Mucosa of gallbladder (tissue), 1 donor: ENCODE measurements at places on chromosomes 1 and 21.
A peak's percentile ranks its signal among the peaks of the same experiment; 100 is the strongest.

- DNase-seq = no peak
Observed at GRCh38 chr1:163471779-163472650, 150.3 kb downstream of the NUF2 start.

DNA sequence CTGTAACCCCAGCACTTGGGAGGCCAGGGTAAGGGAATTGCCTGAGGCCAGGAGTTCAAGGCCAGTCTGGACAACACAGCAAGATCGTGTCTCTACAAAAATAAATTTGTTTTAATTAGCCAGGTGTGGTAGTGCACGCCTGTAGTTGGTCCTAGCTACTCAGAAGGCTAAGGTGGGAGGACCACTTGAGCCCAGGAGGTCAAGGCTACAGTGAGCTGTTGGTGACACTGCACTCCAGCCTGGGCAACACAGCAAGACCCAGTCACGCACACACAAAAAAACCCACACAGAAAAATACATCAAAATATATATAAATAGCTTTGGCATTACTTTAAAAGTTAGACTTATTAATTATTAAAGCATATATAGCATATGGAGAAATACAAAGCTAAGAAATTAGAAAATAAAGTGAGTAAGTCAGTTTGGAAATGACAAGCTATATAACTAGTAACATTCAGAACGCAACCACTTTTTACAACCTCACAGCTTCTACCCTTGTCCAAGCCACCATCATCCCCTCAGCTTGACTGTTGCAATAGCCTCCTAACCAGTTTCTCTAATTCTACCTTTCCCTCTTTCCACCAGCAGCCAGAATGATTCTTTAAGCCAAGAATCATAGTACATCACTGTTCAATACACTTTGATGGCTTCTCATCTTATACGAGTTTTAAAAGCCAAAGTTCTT is 14.5 kb downstream of the PIK3R3 start:
- no peak for DNase-seq

- DNase-seq = no peak
Observed at GRCh38 chr1:3698660-3699408, 46.5 kb downstream of the TP73 start.

- no peak for DNase-seq
Observed at GRCh38 chr1:25477448-25478034, 46.8 kb downstream of the MACO1 start.

DNA sequence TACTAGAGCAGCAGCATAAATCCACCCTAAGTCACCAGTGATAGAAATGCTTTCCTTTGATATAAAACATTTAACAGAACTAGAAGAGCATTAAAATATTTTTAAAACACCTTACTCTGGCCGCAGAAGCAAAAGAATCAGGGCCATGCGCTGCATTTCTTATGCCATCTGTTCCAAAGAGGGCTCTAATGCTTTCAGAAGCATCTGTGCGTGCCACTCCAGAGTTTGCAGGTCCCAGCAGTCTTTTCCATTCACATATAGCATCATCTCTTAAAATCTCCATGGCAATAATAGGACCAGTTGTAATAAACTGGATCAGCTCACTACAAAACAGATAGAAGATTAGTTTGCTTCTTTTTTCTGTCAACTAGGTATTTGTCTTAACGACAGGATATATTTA is 69.2 kb downstream of the NME7 start:
- no peak for DNase-seq

DNA sequence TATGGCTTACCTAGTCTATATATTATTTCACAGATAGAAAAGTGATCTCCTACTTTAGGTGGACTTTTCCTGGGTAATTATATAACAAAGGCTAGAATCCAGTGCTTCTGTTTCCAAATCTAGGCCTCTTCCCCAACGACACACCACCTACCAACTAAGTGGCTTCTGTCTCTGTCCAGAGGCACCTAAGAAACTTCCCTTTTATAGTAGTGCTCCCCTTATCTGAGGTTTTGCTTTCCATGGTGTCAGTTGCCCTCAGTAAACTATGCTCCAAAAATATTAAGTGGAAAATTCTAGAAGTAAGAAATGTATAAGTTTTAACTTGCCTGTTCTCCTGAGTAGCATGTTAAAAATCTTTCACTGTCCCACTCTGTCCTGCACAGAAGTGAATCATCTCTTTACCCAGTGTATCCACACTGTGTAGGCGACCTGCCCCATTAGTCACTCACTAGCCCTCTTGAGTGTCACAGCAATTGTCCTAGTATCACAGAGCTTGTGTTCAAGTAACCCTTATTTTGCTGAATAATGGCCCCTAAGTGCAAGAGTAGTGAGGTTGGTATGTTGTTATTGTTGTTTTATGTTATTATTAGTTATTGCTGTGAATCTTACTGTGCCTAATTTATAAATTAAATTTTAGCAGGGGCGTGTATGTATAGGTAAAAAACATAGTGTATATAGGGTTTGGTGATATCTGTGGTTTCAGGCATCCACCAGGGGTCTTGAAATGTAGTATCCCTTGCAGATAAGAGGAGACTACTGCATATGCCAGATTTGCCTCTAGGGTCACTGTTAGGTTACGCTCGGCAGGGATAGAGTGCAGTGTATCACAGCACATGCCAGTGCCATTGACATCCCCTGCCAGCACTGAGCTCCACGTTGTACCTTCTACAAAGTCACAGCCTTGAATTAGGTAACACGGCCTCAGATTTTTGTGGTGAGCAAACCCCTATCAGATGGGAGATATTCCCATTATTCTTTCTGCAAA is 14.7 kb upstream of the CD53 start:
- no peak for DNase-seq

DNA sequence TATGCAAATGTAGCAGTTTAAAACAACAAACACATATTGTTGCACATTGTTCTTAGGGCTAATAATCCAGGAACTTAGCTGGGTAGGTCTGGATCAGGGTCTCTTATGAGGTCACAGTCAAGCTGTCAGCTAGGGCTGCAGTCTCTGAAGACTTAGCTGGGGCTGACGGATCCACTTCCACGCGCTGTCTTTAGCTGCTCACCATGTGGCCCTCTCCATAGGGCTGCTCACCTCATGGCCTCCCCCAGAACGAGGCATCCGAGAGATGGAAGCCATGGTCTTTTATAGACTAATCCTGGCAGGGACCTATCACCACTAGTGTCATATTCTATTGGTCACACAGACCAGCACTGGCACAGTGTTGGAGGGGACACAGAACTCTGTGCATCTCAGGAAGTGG is 8.7 kb upstream of the OXCT2 start:
- no peak for DNase-seq

- no peak for DNase-seq
Observed at GRCh38 chr1:185033686-185034085, 11.7 kb upstream of the RNF2 start.

DNA sequence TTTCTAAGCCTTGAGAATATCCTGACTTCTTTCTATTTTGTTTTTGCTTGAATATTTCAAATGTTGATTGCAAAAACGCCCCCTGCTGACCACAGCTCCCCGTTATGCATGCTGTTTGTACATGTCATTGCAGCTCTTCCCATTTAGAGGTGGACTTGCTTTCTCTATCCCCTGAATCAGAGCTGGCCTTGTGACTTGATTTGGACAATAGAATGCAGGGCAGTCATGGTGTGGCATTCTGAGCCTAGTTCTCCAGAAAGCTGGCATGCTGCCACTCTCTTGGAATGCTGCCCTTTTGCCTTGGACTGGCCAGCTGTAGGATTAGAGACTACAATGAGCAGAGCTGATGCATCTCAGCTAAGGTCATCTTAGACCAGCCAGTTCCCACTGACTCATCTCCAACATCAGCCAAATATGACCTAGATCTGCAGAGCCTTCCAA is 1561.5 kb downstream of the MRPL39 start:
- peak; percentile 46 for DNase-seq

DNA sequence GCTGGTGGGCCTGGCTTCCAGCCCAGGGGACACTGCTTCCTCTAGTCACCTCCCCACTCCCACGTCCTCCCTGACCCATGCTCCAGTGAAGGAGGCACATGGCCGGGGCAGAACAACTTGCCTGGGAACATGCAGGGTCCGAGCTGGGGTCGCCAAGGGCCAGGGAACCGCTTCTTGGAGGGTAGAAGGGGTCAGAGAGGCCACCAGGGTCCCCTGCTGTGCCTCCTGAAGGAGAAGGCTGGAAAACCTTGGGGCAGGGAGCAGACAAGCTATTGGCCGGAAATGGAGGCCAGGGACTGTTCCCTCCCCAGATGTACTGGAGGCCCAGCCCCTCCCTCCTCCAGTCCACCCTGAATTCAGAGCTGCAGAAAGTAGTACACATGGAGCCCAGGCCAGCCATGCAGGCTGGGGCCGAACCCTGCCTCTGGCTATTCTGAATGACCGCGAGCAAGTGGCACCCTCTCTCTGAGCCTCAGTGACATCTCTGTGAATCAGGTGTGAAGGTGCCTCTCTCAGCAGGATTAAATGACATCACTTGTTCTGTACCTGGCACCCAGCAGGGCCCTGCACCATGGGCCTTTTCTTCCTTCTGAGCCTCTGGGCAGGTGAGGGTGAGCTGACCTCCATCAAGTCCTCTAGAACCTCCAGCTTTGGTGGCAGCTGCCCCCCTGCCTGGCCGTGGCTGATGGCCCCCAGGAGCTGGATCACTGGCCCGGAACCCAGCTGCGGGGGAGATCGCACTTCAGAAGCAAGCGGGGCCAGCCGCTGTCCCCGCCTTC is 15.7 kb downstream of the SPOCD1 start:
- no peak for DNase-seq

DNA sequence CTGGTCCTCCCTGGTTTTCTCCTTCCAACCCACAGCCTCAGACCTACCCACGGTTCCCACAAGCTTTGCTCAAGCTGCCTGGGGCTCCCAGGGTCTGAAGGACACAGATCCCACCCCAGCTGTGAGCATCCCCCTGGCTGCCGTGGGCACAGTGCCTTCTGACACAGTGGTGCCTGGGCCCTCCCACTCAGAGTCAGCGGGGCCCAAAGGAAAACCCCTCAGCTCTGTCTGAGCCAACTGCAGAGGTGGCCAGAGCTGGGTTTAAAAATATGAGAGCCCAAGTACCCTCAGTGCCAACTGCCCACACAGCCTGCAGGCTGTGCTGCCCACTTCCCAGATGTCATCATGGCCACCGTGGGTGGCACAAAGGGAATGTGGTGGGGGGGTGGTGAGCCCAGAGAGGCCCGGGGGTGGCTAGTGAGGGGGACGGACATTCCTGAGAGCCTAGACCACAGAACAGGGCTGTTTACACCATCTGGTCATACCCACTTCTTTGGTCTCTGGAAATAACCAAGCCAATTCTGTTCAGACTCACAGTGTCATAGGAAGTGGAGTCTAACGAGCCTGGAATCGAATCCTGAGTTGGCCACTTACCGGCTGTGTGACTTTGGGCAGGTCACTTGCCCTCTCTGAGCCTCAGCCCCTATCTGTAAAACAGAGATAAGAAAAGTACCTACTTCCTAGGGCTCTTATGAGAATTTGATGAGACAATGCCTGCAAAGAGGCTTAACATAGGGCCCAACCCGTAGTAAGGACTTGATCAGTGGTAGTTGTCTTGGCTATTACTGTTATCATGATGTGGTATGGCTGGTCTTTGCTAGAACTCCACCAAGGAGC is 85.5 kb downstream of the CAMK2N1 start:
- DNase-seq = no peak

- no peak for DNase-seq
Observed at GRCh38 chr1:155247667-155248553, 7.4 kb downstream of the ENTREP3 start.

DNA sequence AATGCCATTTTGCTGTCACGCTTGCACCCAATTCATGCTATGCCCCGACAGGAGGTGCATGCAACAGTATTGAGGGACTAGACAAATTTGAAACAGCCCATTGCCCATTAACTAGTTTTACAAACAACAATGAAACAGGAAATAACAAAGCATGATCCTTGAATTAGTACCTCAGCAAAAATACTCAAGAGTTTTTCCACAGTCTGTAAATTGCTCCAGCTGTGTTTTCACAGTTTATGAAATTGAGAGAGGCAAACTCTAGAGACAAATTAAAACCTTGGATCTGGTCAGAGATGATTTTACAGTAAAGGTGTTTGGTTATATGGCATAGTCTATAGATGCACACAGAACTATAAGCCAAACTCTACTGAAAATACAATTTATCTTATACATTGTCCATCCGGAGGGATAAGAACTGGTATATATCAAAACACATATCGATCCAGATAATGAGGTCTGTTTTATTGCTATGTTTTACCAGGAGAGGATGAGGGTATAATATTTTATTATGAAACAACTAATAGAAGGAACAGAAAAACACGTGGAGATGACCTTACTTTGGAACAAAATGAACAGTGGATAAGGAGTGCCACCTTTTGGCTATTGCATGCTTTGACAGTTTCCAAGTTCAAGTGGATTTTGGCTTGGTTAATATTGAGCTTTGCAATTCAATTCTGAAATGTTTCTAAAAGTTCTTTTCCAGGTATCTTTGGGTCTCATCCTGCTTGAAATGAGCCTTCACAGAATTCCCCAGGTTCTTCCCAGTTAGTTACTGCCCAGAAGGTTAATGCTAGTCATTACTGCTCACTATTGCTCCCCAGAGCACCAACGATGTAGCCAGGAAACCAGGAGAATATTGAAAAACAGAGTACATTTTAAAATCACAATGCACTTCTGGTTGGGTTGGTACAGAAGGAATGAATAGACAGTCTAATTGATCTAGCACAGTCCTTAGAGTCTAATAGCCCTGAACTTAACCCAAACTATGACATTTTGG is 45.7 kb downstream of the ZC3H11B start:
- no peak for DNase-seq

GRCh38 chr21:42356046-42356445 is 5.3 kb upstream of the TFF2 start:
- no peak for DNase-seq

DNA sequence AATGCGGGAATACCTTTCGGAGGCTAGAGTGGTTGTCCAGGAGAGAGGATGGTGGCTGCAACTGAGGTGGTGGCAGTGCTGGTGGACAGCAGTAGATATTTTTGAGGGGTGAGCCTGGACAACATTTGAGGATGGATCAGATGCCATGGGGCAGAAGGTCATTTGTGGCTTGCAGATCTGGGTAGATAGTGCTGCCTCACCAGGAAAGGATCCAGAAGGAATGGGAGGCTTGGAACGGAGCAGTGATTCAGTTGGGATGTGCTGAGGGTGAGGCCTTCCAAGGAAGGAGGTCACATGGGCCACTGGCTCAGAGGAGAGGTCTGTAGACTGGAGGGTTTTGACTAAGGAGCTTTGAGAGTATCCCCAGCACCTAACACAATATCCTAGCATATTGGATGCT is 110.8 kb upstream of the KAZN start:
- DNase-seq = no peak

DNA sequence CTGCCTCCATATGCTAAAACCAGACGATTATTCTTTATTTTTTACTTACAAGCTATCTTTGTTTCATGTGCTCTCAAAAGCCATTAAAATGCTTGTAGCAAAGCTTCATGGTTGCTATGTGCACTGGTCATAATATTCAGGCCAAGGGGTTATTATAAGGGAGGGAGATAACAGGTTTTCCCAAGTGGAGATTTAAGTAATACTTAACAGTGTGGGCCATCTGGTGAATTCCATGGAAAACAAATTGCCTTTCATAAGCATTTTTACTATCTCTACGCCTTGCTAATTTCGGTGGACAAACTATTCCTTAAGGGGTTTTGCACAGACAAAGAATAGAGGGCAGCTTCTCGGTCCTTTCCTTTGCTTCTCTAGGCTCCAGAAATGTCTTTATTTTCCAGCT is 137.8 kb downstream of the NUF2 start:
- no peak for DNase-seq
